Kidney epithelial cell (primary cell): ENCODE measurements at places on chromosomes 4 and X. TPM values are rescaled to one million over a fixed set of nuclear protein-coding genes. Genes with fewer than 3 reads are reported as not detected.

- peak; percentile 73 for DNase-seq
These were observed 340.9 kb upstream of the CTSO start for GRCh38 chr4:156294577-156294976.

DNA sequence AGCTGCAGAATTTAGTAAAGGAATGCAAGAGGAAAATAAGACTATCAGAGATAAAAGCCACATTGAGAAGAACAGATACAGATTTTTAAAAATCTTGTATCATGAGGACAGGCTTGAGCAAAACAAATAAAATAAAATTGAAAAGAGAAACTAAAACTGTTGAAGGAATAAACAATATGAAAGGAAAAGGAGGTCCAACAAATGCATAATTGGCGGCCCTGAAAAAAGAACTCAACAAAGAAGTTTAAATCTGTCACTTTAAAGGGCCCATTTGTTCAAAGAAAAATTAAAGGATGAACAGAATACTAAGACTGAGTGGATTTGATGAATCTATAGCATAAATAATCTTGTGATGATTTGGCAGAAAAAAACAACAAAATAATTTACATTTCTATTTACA, 36.5 kb downstream of the TMPRSS11B start:
- no peak for DNase-seq

- DNase-seq, result no peak
These were observed 255.8 kb downstream of the COL25A1 start for GRCh38 chr4:109046471-109047201.

- DNase-seq, result no peak
These were observed 102.0 kb downstream of the FNIP2 start for GRCh38 chr4:158870626-158871334.

DNA sequence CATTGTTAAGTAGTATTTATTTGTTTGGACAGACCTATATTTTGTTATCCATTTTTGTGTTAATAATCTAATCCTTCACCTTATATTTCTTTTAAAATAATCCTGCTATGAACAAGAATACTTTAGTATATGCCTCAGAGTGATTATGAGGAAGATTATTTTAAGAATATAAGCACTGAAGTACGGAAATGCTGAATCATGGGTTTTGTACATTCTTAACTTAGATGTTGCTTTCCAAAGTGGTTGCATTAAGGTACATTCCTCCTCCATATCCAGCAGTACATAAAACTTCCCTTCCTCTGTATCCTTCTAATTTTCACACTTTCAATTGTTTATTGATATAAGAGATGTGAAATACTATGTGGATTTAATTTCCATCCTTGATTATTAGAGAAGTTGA, 491.4 kb upstream of the GRID2 start:
- no peak for DNase-seq

DNA sequence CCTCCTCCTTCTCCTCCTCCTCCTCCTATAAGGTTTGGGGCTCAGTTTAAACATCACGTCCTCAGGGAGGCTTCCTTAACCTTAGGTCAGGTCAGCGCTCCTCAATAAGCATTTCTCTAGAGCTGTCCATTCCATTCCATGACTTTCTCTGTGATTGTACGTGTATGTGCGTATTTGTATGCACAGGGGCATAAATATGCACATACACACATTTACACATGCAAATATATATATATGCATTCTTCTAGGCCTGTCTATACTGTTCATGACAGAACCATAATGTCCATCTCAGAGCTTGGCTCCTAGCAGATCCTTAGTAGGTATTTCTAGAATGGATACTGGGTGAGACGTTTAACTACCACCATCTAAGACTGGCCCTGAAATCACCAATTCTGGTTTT, 258.6 kb downstream of the STIM2 start:
- DNase-seq, result no peak

DNA sequence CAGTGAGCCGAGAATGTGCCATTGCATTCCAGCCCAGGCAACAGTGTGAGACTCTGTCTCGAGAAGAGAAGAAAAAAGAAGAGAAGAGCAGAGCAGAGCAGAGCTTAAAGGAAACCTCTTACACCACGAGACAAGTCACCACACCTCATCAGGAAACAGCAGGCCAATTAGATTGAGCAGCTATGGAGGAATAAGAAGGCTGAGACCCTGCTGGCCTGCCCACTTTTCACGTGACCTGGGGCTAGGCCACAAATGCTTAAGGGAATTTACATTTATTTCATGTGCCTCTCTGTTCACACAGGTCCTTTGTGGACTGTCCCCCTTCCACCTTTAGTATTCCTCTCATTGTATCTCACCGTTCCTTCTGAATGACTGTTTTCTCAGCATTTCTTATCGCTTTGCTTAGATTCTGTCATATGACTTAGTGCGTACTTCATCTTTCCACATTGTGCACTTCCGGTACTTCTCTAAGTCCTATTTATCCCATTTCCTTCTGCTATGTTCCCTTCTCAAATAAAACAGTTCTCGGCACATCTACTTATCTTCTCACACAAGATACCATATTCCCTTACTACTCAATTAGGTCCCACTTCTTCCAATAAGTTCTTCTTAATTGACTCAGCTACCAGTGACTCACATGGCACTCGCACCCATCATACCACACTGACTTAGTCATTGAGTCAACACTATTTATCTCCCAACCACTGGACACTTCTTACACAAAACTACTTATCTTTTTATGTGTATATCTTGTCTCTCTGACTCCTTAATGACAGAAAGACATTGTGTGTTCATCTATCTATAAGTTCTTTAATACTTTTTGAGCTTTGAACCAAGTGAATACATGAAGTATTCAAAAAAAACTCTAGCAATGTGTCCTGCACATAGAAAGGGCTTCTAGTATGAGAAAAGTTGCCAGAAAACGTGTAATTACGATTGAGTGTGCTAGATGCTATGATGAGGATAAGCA, 11.0 kb downstream of the CUL4B start:
- peak; percentile 82 for DNase-seq

- no peak for DNase-seq
These were observed 241.7 kb upstream of the TLL1 start for GRCh38 chr4:165631208-165631894.

DNA sequence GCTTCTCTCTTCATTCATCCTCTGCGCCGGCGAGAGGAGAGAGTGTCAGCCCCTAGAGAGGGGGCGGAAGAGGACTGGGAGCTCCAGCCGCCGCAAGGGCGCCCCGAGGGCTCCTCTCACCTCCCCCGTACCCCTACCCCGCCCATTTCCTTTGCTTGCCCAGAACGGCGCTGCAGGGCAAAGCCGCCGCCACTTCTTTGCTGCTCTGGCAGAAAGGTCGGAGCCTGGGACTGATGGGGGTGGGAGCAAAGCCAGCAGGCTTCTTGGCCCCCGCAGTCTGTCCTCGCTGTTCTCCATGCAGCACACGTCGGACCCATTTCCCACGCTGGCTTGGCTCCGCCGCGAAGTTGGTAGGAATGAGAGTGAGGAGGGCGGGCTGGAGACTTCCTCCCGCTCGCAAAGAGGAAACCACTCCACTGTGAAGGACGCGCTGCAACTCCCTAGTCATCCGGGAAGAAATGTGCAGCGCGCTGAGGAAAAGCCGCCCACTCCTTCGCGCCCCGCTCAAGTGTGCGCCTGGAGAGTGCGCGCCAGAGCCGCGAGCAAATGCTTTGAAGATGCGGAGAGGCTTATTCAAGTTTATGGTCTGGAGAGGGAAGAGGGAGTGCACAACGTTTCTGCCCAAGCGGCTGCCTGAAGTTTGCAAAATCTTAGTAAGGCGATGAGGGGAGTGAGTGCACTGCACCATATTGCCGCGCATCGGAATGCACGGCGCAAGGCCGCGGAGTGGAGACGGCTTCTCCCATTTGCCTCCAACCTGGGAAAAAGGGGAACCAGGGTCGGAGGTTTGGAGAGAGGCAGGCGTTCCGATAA, 2.8 kb upstream of the PCDH7 start:
- no peak for DNase-seq

DNA sequence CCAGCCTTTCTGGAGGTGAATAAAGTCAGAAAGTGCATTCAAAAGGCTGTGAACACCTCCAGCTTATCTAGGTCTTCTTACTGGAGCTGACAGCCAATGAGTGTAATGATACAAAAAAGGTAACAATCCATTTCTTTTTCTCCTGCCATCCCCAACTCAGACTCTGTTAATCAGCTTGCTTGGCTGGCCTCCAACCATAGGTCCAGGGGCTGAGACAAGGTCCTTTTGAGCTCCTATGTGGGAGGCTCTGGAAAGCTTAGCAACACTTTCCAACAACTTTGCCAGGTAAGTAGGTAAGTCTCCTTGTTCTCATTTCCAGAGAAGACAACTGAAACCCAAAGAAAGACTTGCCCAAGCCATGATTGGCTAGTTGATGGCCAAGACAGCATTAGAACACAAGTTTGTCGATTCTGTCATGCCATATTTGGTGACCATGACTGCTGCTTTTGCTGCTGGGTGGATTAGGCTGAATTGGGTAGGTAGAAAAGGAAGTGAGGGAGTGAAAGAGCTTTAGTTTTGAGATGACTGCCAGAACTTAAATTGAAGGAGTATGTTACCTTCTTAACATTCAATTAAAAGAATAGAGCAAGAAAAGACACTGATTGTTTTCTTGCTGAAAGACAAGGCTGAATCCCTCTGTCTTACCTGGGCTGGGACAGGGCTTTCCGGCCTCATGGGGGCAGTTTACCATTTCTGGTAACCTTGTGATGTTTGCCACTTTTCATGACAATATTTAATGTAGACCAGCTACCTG, 22.8 kb downstream of the VSIG4 start:
- no peak for DNase-seq

DNA sequence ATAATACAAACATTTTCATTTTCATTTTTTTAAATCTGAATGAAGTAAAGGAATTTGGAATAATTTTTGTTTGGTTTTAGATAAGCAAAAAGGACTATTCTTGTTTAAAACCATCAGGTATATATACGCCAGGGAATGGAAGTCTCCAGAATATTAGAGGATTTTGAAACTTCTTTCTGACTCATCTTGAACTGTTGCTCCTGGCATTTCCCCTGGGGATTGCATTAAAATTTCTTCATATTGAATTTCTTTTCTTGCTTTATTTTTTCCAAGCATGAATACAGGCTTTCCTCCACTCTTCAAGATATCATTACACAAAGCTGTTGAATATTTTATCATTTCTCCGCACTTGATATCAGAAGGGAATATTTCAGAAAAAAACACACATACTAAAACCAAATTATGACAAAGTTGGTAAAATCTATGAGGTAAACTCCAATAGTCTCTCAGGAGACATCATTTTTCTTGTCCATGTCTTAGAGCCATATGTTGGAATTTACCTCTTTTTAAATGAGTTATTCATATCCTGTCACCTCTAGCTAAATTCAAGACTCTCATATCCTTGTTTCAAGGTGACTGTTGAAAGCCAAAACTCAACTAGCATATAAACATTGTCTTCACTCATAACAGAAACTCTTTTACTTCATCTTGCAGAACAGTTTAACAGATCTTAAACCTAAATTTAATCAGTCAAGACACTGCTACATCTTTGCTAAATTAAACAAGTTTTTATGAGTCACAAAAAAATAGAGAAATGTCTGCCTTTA, 20.7 kb upstream of the CSN1S1 start:
- no peak for DNase-seq

DNA sequence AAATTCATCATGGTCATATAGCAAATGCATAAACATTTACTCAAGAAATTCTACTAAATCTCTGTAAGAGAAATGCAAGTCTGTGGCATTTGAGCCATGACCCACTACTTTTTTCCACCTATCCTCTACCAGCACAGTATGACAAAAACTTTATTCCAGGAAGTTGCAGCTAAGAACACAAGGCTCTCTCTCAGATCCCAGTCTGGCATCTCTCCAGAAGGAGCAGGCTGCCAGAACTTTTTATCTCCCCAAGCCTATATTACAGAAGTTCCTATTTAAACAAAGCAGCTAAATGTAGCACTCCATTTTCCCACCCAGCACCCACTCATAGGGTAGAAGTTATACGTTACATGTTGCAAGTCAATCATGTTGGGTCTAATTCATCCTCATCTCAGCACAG, 49.3 kb upstream of the EPGN start:
- DNase-seq, result no peak

DNA sequence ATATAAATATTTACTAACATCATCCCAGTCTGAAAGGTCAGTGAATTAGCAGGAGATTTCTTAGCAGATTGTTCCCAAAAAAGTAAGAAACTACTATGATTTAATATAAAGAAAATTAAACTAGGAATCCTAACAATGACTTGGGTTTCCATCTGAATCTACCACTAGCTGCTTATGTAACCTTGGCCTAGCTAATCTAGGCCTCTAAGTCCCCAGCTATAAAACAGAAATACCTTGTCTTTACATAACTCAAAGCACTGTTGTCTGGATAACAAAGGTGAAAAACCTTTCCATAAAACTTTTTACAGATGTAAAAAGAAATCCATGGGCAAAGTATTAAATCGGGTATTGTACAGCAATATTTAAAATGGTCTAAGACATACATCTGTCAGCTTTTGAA, 3.0 kb downstream of the FBXL5 start:
- no peak for DNase-seq

GRCh38 chrX:24332878-24333277, 19.0 kb upstream of the SUPT20HL2 start:
- DNase-seq, result no peak

- no peak for DNase-seq
These were observed 41.9 kb downstream of the SLC7A11 start for GRCh38 chr4:138200236-138200590.

- no peak for DNase-seq
These were observed 38.5 kb downstream of the SMAD1 start for GRCh38 chr4:145520172-145520571.

- DNase-seq, result peak; percentile 7
These were observed 220.7 kb downstream of the ANTXR2 start for GRCh38 chr4:79852305-79852730.

- no peak for DNase-seq
These were observed 17.0 kb upstream of the SRD5A3 start for GRCh38 chr4:55329012-55329411.

GRCh38 chrX:127459790-127460189, 592.4 kb downstream of the ACTRT1 start:
- no peak for DNase-seq

DNA sequence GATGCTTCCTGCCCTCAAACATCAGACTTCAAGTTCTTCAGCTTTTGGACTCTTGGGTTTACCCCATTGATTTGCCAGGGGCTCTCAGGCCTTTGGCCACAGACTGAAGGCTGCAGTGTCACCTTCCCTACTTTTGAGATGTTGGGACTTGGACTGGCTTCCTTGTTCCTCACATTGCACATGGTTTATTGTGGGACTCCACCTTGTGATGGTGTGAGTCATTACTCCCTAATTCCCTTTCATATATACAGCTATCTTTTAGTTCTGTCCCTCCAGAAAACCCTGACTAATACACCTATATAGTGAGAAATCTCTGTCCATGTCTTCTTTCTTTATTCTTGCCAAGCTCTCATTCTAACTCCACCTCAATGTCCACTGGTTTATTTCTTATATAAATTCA, 736.9 kb upstream of the HS3ST1 start:
- no peak for DNase-seq

GRCh38 chr4:3760841-3761240, 5.3 kb upstream of the ADRA2C start:
- DNase-seq, result no peak

The RNF175 gene
- total RNA-seq, result 1.0 and 2.0 TPM in 2 replicates

The SULT1B1 gene
- total RNA-seq, result not detected in 2 replicates

The SCOC gene
- 58.4 and 64.1 TPM in 2 replicates for total RNA-seq

The LIMCH1 gene
- 3.4 and 4.7 TPM in 2 replicates for total RNA-seq

The HEPH gene
- 8.1 TPM in 2 replicates for total RNA-seq
